C1 segment of cervical spinal cord (tissue), 14 donors: ENCODE measurements at places on chromosomes 4 and X.

DNA sequence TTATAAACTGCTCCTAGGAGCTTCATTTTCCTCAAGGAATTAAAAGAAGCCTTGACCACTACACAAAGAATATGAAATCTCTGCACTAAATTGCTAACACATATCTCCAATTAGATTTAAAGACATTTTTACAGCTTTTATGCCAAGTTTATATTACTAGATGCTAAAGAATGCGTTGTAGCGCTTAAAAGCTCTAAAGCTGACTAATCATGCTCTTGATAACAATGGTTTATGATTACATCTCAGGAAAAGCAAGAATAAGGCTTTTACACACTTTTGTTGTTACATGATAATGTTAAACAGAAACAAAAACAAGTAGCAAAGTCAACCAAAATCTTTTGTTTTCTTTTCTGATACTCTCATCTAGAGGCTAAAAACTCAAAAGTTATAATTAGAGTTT, 44.7 kb downstream of the SLC10A7 start:
- DNase-seq = no peak

DNA sequence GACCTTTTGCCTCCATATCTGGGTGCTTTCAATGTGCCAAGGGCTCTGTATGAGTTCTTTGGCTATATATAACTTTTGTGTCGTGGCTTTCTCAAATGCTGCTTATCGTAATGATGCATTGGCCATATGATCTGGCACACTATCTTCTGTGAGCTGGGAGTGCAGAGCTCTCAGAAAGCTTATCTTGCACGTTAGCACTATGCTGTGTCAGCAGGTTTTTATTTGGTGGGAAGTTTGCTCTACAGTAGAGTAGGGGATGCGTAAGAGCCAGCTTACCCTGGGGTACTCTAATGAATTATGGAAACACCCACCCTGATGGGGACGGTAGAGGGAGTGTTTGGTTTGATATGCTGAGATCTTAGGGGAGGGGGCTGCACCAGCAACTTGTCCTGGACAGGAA, 119.6 kb downstream of the FAAH2 start:
- no peak for DNase-seq

DNA sequence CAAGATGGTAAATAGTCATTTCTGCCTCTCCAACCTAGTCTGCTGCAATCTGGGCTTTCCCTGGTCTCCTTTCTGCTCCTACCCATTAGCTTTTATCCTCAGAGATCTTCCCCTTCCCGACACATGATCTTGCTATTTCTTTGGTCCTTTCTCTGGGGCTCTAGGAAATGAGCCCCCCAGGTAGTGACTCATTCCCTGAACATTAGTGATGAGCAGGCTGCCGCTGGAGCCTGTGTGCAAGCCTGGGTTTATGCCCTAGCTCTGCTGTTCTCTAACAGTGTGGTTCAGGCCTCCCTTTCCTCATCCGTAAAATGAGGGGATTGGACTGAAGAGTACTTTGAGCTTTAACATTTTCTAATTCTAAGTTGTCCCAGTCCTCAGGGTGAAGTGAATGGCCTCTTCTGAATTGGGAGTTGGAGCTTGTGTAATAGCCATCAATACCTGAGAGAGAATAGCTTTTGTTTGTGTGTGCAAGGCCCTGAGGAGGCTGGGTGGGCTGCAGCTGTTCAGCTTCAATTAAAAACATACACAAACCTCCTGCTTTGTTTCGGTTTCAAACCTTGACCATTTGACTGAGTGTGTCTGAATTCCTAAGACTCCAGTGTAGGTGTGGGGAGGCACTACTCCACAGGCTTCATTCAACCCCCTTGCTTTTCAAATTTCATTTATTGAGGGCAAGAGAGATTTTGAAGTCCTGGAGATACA, 115.6 kb upstream of the SCML1 start:
- no peak for DNase-seq

DNA sequence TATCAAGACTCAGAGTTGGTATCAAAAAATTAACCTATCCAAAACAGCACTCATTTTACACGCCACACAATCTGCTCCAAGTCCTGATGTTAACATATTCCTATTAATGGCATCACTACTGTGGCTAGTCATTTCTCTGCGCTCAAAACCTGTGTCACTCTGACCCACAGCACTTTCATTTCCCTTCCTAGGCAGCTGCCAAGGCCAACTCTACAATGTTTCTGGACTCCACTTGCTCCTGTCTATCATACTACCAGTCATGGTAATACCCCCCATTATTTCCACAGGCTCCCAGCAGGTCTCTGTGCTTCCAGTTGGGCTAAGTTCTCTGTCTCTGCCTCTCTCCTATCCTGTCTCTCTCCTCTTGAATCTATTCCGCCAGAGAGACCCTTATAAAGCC, 323.6 kb downstream of the NR3C2 start:
- DNase-seq = no peak

DNA sequence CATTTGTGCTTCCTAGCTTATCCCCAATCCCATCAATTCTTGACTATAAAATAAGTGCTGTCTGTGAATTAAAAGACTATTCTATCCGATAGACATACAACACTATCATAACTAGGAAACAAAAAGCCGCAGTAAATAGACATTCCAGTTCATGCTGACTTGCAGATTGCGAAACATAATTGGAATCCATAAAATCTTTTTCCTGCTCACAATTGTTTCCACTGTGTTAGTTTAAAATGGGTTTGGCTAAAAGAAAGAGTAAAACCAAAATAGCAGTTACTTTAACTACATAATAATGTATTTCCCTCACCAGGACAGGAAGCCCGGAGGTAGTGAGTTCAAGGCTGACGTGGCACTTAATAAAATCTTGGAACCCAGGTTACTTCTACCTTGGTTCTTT, 17.2 kb downstream of the SMIM31 start:
- DNase-seq = no peak

- no peak for DNase-seq
Measured at GRCh38 chr4:151583157-151583914, 174.4 kb downstream of the FHIP1A start.

GRCh38 chr4:187908079-187908561, 87.5 kb upstream of the ZFP42 start:
- DNase-seq = no peak

- no peak for DNase-seq
Measured at GRCh38 chrX:139299309-139299708, 231.2 kb upstream of the F9 start.

- DNase-seq = no peak
Measured at GRCh38 chr4:113687067-113687718, 74.3 kb downstream of the CAMK2D start.

GRCh38 chr4:75708218-75708691, 16.1 kb upstream of the USO1 start:
- no peak for DNase-seq

DNA sequence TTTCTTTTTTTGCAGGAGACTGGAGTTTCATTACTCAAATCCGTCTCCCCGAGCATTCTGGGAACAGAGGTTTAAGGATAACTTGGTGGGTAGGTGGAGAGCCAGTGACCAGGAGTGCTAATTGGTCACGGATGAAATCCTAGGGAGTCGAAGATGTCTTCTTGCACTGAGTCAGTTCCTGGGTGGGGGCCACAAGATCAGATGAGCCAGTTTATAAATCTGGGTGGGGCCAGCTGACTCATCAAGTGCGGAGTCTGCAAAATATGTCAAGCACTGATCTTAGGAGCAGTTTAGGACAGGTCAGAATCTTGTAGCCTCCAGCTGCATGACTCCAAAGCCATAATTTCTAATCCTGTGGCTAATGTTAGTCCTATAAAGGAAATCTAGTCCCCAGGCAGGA, 741.3 kb downstream of the PCDH7 start:
- no peak for DNase-seq

DNA sequence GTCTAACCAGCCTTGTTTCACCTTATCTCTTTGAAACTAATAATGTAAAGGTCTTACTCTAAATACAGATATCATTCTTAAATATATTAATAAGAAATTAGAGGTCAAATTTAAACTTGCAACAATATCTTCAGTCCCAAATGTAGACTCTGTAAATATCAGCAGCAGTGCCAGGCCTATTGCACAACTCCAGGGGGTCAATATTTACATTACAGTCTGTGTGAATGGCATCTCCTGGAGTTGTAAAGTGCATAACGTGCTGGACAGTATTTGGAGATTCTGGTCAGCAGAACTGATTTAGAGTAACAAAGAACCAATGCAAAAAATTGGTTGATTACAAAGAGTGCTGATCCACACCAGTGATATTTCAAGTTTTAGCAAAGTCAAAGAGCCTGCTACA, 1225.9 kb downstream of the PCDH19 start:
- no peak for DNase-seq

- no peak for DNase-seq
Measured at GRCh38 chr4:183637461-183637860, 21.5 kb downstream of the RWDD4 start.

GRCh38 chr4:168521721-168522120, 24.9 kb downstream of the PALLD start:
- no peak for DNase-seq

GRCh38 chrX:109533631-109534030, 3.0 kb upstream of the NXT2 start:
- no peak for DNase-seq

- peak; percentile 25 for DNase-seq
Measured at GRCh38 chrX:101550751-101551379, 518 bp downstream of the ARMCX1 start.

GRCh38 chr4:154314248-154314647, 177.4 kb downstream of the DCHS2 start:
- no peak for DNase-seq

DNA sequence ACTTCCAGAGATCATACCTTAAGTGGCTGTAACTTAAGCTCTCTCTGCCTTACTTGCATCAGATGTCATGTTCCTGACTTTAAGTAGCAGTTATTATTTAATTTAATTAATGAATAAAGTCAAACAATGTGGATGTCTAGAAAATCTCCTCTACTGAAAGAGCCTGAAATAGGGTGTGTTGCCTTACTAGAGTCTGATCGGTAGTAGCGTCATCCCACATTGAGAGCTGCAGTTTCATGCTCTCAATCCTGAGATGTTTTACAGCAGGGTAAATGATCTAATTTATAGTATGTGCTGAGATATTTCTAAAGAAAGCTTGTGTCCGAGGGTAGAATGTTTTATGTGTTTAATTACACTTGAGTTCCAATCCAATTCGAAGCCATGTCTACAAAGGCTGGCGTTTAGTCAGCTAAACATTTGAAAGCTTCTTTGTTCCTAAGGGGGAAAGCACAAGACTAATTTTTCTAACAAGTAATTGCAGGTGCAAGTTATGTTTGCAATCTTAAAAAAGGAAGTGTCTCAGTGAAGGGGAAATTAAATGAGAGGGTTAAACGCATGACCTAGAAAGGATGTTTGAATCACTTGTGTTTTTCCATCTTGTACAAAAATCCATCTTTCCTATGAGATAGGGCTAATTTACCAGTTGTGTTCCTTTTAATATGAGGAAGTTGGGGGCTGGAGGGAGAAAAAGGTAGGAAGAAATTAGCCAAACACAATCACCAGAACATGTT, 391.0 kb upstream of the MAGEB2 start:
- DNase-seq = no peak

DNA sequence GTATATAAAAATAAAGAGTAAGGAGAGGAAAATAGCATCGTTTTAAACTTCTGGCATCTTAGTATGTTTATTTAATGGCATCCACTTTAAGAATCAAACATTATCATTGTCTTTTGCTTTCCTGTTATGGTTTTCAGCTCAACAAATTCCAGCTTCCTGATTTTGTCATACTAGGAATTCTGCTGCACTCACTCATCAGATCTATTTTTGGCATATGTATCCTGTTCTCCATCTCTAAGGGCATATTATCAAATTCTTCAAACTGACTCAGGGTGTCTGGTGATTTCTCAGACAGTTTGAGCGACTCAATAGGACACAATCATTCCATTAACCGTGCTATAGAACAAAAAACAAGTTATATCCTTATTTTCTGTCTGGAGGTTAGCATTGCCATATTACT, 248.5 kb upstream of the DIAPH2 start:
- DNase-seq = no peak

GRCh38 chrX:12987900-12988594, 13.1 kb downstream of the TMSB4X start:
- DNase-seq = no peak

DNA sequence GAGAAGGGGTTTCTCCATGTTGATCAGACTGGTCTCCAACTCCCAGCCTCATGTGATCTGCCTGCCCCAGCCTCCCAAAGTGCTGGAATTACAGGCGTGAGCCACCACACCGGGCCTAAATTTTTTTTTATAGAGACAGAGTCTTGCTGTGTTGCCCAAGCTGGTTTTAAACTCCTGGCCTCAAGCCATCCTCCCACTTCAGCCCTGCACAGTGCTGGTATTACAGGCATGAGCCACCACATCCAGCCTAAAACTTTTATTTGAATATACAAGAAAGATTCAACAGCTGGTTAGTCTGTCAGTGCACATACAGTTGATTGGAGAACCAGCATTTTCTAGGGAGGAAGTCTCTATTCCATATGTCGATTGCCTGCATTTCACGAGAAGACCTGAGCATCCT, 91.2 kb downstream of the LRP2BP start:
- DNase-seq = no peak
